ENCODE measurements at places on chromosomes 12 and 14.

DNA sequence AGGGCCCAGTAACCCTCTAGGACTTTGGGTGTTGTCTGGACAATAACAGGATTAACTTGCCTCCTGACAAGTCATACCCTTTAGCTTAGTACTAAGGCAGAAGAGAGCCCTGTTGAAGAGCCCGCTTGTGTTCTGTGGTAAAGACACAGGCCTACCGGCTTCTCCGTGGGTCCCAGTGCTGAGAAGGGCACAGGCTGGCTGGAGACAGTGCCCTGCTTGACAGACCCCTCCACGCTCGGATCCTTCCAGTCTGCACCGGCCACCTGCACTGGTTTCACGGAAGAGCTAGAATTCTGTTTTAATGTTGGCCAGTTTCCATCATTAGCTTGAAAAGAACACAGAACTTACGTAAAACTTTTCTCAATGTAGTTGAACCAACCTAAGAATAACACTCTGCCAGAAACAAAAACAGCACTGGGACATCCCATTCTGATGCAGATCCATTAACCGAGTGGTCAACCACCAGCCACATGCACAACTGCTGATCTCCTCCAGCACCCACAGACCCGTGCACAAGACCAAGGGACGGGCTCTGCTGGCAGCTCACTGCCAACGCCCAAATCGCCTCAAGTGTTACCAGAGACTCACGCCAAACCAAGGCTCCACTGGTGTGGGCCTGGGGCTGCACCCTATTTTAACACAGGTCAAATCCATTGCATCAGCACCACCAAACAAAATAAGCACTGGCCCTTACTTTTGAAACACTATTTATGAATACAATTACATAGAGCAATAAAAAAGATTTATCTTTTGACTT is 27.1 kb downstream of the ZFYVE21 start:
- DNase-seq, result no peak

DNA sequence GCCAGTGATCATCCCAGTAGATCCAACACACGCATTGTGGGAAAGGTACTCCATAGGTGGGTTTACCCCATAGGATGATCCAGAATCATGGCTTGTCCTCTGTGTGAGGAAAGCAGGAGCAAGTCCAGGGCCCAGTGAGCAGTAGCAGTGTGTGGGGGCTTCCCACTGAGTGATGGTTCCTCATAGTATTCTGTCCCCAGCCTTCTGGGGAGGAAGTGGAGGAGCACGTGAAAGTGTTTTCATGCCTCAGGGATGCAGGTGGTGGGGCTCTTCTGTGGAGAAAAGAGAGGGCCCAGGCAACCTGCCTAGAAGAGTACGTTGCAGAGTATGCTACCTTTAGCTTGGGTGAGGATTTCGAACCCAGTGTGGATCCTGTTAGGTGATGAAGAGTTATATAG is 56.5 kb downstream of the SUSD6 start:
- DNase-seq, result no peak

DNA sequence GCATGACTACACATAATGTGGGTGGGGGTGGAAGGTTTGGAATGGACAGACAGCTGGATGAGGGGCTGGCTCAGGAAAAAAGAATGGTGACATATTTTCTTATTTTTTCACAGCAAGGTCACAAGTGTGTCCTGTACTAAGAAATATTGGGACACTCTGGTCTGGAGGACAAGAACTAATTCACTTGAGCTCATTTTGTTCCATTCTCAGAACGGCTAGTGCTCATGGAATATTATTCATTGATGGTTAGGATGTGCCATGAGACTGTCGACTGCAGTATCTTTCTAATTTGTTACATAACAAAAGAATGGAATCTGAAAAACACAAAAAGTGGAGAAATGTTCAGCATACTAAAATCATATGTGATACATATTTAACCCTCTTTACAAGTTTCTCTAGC is 149.5 kb downstream of the BMP4 start:
- no peak for DNase-seq

DNA sequence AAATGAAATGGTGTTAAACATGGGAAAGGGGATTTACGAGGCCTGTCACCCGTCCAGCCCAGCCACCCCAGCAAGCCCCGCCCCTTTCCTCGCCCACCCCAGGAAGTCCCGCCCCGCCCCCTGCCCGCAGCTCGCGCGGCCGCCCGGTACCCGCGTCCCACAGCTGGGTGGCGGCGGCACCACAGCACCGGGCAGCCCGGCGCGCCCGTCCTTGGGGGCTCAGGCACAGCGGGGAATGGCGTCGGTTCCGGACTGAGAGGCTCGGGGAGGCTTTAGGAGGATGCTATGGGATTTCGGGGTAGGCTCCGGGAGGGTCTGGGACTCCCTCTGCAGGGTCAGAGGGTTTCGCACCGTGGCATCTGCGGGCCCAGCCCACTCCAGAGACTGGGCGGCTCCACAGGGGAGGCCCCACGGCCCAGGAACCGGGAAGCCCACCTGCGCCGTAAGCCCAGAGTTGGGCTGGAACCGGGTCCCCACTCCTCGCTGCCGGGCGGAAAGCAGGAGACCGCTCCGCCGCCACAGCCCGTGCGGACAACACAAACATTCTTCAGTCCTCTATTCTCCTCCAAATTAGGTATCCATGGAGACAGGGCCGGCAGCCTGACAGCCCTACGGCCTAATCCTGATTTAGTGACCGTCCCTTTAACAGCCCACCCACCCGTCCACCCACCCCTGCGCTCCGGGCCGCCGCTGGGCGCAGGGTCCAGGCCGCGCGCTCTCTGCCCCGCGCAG is 1.4 kb downstream of the FIGNL2 start:
- no peak for DNase-seq

DNA sequence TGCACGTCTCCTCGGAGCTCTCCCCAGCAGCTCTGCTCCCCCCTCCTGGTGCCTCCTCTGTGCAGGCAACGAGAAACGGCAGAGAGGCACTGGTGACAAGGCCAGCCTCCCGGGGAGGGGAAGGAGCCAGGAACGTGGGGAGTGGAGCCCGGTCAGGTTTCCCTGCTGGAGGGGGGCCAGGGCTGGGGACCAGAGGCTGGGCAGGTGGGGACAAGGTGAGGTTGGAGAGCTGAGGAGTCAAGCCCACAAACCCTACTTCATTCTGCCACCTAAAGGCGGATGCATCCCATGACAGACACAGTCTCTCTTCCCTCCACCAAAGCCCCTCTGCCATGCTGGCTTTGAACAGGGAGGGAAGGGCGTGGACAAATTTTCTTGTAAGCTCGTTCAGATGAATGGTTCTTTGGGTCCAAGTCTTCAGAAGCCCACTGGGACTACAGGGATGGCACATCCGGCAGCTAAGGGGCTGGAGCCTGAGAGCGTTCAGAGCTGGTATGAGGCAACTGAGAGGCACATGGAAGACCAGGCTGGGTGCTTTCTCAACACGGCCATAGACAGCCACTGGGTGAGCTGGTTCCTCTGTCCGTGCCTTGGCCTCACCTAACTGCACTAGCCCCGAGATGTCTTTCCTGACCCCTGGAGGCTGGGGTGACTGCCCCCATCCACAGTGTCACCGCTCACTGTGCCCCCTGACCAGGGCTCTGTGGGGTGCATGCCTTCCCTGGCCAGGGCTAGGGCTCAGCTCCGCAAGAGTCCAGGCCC is 105.9 kb downstream of the RBM19 start:
- DNase-seq, result no peak

DNA sequence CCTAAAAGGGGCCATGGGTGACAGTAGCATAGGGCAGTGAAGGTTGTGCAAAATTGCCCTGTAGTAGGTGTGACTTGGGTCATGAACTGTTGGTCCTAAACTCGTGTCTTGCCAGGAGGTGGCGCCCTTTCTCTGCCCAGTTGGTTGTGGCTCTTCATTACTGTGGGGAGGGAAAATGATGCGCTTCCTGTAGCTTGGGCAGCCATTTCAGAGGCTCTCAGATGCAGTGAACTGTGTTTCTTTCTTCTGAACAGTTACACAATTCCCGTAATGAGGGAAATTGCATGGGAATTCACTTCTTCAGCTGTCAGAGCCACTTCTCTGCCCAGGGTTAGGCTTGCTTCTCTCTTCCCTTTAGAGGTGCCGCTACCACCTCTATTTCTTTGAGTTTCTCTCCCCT is 148.1 kb upstream of the NRXN3 start:
- DNase-seq, result peak; percentile 45

GRCh38 chr12:131390412-131391334 is 320.2 kb upstream of the SFSWAP start:
- no peak for DNase-seq

DNA sequence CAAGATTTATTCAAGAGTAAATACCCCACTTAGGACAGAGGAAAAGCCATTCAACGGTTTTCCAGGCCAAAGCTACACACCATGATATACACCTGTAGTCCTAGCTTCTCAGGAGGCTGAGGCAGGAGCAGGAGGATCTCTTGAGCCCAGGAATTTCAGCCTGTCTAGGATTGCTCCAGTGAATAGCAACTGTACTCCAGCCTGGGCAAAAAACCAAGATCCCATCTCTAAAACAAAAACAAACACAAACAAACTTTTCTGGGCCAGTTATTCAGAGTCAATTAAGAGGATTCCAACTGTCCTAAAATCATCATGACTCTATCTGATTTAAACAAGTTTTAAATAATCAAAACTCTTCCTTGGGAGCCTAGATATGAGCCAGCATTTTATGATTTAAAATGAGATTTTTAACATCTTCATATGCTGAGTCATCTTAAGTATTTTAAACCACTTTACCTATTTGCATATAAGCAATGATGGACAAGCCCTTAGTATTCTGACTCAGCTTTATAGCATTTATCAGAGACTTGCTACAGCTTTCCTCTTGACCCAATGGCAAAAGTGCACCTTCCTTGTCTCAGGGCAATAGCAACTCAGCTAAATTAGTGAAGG is 77.1 kb downstream of the KCNMB4 start:
- no peak for DNase-seq

- DNase-seq, result no peak
These were observed 35.4 kb downstream of the SGPP1 start for GRCh38 chr14:63692310-63693020.

DNA sequence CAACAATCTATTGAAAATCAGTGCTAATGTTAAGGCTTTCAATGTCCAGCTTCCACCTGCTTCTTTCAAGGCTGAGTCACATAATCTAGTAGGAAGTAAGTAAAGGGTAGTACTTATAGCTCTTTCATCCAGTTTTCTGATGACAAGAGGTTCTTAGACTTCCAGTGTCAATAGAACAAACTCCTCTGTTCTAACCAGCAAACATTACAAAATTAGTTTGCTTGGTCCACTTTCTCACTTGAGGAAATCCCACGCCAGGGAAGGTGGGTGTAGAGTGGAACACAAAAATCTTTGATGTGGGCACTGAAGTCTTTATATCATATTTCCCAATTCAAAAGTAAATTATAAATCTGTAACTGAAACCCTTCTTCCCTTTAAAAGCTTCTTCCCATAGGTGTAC is 2.6 kb downstream of the NPC2 start:
- DNase-seq, result no peak

GRCh38 chr12:98579347-98579746 is 14.1 kb upstream of the SLC25A3 start:
- DNase-seq, result no peak

DNA sequence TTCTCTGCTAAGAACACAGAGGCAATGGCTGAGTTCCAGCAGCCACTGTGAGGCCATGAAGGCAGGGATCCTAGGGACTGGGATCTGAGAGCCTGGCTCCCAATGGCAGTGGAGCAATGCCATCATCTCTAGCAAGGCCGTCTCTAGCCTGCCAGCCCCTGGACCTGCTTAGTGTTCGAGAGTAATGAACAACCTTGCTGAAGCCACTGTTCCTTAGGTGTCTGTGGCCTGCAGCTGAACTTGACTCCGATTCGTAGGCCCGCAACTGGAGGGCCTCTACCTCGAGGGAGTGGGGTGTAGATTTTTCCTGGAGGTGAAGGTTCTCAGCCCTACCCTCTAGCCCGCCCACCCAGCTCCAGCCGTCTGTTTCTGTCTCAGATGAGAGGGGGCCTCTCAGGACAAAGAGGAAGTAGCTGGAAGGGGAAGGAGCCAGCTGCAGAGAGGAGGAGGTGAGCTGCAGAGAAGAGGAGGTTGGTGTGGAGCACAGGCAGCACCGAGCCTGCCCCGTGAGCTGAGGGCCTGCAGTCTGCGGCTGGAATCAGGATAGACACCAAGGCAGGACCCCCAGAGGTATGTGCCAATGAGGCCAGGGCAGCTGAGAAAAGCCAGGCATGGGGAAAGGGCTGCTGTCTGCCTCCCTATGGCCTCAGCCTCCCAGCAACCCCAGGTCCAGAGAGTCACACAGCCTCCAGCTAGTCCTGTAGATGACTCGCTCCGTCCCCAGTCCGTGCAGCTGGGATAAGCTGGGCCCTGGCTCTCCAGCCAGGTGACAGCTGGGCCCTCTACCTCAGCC is at the start of gene PLD4:
TSS of gene PLD4 (plus strand) at position 459 of the 793 bp plus-strand sequence. CDS start 2,262 bp downstream, outside the sequence.
- no peak for DNase-seq

- no peak for DNase-seq
These were observed 64.4 kb upstream of the PTHLH start for GRCh38 chr12:28036940-28037339.

GRCh38 chr12:44570036-44570583 is 306.0 kb downstream of the NELL2 start:
- DNase-seq, result no peak

- DNase-seq, result no peak
These were observed 98.3 kb upstream of the EVL start for GRCh38 chr14:99966912-99967311.

GRCh38 chr12:7092229-7092985 is at the start of gene C1R:
Gene C1R, minus strand, starts transcription at chr12:7092445. Its CDS starts 57 bp downstream, at chr12:7092388.
- peak; percentile 97 for DNase-seq

DNA sequence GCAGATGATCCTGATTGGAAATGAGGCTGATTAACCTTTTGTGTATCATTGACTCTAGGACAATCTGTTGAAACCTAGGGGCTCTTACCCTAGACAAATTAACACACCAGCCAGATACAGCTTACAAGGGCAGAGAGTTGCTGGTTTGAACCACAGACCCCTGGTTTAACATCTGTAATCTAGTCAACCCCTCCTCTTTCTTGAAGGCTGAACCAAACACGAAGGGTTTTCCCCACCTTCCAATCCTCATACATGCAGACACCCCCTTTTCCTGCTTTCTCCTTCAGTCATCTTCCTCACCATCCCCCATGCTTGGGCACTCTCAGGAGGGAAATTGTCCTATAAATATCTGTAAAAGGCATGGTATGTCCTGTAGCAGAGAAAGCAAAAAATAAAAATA is 126.0 kb upstream of the HIF1A start:
- DNase-seq, result no peak

Data from fibroblast of the aortic adventitia (primary cell).